ENCODE measurements at places on chromosomes 7 and 10.
A peak's percentile ranks its signal among the peaks of the same experiment; 100 is the strongest.

- no peak for DNase-seq
These were observed 13.0 kb upstream of the AKR1E2 start for GRCh38 chr10:4813023-4813422.

- no peak for DNase-seq
These were observed 75.5 kb upstream of the PPP2R2D start for GRCh38 chr10:131825150-131825848.

DNA sequence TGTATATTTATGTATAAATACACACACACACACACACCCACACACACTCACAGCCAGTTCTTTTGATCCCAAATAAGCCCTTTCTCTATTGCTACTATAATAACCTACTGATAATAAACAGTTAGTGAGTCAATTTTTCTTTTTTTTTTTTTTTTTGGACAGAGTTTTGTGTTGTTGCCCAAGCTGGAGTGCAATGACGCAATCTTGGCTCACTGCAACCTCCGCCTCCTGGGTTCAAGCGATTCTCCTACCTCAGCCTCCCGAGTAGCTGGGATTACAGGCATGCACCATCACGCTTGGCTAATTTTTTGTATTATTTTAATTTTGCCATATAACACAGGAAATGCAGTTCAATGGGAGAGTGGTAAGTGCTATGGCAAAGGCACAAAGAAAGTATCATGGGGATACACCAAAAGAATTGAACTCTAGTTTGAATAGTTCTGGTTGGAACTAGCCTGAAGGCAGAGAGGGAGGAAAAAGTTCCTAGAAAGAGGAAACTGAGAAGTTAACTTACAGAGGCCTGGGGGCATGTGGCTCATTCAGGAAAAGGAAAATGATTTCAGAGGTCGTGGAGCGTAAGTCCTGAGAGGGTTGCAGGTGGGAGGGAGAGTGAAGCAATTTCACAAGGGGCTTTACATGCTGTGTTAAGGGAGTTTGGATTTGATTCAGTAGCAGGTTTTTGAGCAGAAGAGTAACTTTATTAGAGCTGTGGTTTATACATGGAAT lies 44.4 kb upstream of the JCAD start:
- no peak for DNase-seq

GRCh38 chr10:48533951-48534720 lies 70.7 kb downstream of the ARHGAP22 start:
- DNase-seq = no peak

GRCh38 chr10:92239600-92240288 lies 51.1 kb downstream of the CPEB3 start:
- peak; percentile 31 for DNase-seq
